ENCODE measurements at places on chromosomes 13 and 19. TPM values are rescaled to one million over a fixed set of nuclear protein-coding genes. Genes with fewer than 3 reads are reported as not detected.

DNA sequence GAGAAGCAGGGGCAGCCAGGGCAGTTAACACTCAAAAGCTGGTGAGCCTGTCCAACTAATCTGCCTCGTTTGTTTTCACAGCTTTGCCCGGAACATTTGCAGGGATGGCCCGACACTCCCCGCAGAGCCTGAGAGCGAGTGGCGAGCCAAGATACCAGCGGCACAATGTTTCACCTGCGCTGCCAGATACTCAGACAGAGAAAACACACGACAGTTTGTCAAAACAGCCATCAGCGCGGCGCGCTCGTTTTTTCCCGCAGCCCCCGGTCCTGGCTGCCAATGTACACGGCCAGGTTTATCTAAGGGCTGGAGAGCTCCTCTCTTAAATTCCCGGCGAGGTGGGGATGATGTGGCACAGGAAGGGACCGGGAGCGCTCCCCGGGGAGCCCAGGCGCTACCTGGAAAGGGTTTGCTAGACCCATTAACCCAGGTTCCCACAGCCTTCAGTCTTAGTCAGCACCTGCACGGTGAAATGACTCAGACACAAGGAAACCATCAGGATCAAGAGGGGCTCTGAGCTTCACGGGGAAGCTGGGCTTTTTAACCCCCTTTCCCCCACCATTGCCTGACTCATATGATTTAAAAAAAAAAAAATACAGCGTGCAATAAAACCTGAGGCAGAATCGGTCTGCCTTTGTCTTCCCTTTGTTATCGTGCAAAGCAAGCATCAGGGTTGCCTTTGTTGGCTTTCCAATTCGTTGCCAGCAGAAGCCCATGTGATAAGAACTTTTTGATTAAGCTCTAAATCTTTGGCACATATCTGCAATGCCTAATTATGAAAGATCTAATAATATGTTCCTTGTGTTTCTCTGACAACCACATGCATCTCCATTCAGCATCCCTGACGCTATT is 186.2 kb downstream of the EFNB2 start:
- H3K4me3 ChIP-seq = no peak overlapping the region
- no peak for DNase-seq
- H3K36me3 ChIP-seq = no peaks in the 10 kb centered on the region

GRCh38 chr19:7363225-7363624 is 14.5 kb downstream of the ARHGEF18 start:
- no peaks in the 10 kb centered on the region for H3K4me1 ChIP-seq
- no peak overlapping the region for H3K27ac ChIP-seq
- no peaks in the 10 kb centered on the region for H3K27me3 ChIP-seq
- H3K36me3 ChIP-seq = peaks cover 56% of the 10 kb centered on the region

The CGB5 gene
- not detected for total RNA-seq

GRCh38 chr19:16078759-16079707 is 2.7 kb downstream of the TPM4 start:
- H3K27ac ChIP-seq = peak overlapping the region; percentile 80
- no peaks in the 10 kb centered on the region for H3K27me3 ChIP-seq
- H3K4me1 ChIP-seq = peaks cover 69% of the 10 kb centered on the region
- H3K36me3 ChIP-seq = peaks cover 30% of the 10 kb centered on the region
- DNase-seq = peak; percentile 36
- H3K4me3 ChIP-seq = peak overlapping the region; percentile 64

DNA sequence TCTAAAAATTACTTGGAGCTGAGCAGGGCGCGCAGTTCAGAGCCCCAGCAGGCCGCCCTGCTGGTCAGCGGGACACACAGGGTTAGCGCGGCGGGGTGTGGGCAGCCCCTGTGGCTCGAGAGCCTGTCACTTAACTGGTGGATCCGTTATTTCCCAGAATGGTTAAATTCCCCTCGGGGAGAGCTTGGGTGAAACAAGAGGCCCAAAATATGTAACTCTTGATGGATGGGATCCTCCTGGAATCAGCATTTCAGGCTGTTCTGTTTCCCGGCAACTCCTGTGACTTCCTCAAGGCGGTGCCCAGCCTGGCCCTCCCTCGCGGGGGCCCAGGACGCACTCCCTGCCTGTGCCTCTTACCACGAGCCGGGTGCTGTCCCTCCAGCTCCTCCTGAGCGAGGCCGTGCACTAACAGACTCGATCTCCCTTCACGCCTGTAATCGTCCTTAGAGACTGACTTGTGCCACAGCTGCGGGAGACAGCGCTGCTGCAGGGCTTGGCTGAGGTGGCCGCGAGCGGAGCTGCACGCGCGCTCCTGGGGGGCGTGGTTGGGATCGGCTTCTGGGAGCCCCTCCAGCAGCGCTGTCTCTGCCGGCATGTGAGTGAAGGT is 9.7 kb downstream of the PTBP1 start:
- peaks cover 76% of the 10 kb centered on the region for H3K36me3 ChIP-seq
- H3K27ac ChIP-seq = no peak overlapping the region
- H3K4me1 ChIP-seq = peaks cover 14% of the 10 kb centered on the region
- no peak overlapping the region for H3K4me3 ChIP-seq
- no peaks in the 10 kb centered on the region for H3K27me3 ChIP-seq

- H3K27ac ChIP-seq = no peak overlapping the region
- H3K27me3 ChIP-seq = no peaks in the 10 kb centered on the region
- H3K4me3 ChIP-seq = no peak overlapping the region
- H3K36me3 ChIP-seq = no peaks in the 10 kb centered on the region
Observed at GRCh38 chr13:111371720-111372119, 51.3 kb downstream of the TEX29 start.

The FUT1 gene
- 0.18 TPM for total RNA-seq

- H3K4me1 ChIP-seq = no peaks in the 10 kb centered on the region
- no peak overlapping the region for H3K27ac ChIP-seq
- H3K4me3 ChIP-seq = no peak overlapping the region
- no peaks in the 10 kb centered on the region for H3K36me3 ChIP-seq
- DNase-seq = no peak
Observed at GRCh38 chr13:60417734-60418133, 20.7 kb downstream of the TDRD3 start.

DNA sequence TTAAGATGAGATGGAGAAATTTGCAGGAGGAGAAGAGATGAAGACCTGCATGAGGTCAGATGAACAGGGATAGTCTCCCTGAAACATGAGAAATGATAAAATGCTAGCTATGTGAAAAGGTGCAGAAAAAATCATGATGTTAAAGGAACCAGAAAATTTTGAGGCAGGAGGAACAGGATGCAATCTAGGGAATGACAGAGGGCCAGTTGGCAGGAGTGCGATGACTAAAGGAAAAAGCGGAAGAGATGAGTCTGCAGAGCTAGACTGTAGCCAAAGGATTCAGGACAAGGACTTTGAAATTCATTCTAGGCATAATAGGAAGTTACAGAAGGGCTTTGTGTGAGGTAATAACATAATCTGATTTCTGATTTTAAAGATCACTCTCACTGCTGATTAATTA is 77.9 kb downstream of the TRPC4 start:
- no peaks in the 10 kb centered on the region for H3K36me3 ChIP-seq
- no peak overlapping the region for H3K27ac ChIP-seq
- no peak overlapping the region for H3K4me3 ChIP-seq
- no peaks in the 10 kb centered on the region for H3K27me3 ChIP-seq

The CACNG7 gene
- not detected for total RNA-seq

DNA sequence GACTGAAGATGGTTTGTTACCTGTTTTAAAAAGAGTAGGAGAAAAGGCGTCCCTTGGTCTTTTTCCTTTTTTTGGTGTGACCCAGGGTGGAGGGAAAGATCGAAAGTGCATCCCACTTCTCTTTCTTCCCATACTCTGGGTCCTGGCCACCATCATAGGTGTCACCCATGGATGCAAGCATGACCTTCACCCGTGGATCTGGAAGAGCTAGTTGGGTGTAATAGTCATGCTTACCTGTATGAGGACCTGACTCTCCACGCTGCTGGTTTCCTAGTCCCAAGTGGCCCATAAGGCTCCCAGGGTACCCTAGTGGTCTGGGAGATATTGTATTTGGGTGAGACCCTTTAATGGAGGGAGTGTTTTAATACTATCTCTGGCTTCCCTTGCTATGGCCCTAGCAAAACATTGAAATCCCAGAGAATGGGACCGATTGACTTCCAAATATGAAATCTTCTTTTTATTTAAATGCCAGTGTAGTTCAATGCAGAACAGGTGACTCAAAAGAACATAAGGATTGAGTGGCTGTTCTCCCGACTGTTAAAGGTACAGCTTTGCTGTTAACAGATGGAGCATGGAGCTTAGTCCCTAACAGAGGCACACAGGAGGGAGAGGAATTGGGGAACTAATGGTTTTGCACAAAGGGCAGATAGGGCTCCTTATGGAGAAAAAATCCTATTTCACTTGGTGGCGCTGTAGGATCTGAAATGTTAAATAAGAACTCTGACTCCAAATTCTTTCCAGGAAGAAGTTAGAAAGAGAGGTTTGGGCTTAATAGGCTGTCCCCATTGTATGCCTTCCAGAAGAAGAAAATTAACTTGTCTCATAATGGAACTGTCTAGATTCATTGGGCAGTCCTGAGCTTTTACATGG is 7.0 kb upstream of the ZNF550 start:
- DNase-seq = no peak
- H3K27me3 ChIP-seq = no peaks in the 10 kb centered on the region
- no peaks in the 10 kb centered on the region for H3K4me1 ChIP-seq
- H3K4me3 ChIP-seq = no peak overlapping the region
- no peaks in the 10 kb centered on the region for H3K36me3 ChIP-seq

- H3K4me3 ChIP-seq = no peak overlapping the region
- no peak overlapping the region for H3K27ac ChIP-seq
- peaks cover 26% of the 10 kb centered on the region for H3K27me3 ChIP-seq
- no peaks in the 10 kb centered on the region for H3K36me3 ChIP-seq
Observed at GRCh38 chr19:676007-676338, 219 bp upstream of the FSTL3 start.

GRCh38 chr13:33109271-33109697 is 93.1 kb downstream of the KL start:
- H3K27me3 ChIP-seq = no peaks in the 10 kb centered on the region
- H3K4me1 ChIP-seq = peaks cover 8% of the 10 kb centered on the region
- H3K36me3 ChIP-seq = no peaks in the 10 kb centered on the region
- no peak overlapping the region for H3K27ac ChIP-seq
- H3K4me3 ChIP-seq = no peak overlapping the region
- no peak for DNase-seq

- no peaks in the 10 kb centered on the region for H3K27me3 ChIP-seq
- H3K4me3 ChIP-seq = no peak overlapping the region
- no peak for DNase-seq
- peaks cover 16% of the 10 kb centered on the region for H3K36me3 ChIP-seq
Observed at GRCh38 chr13:60482012-60482411, 85.0 kb downstream of the TDRD3 start.

- H3K27ac ChIP-seq = peak overlapping the region; percentile 82
- H3K36me3 ChIP-seq = peaks cover 40% of the 10 kb centered on the region
- no peaks in the 10 kb centered on the region for H3K27me3 ChIP-seq
- DNase-seq = no peak
- peaks cover 89% of the 10 kb centered on the region for H3K4me1 ChIP-seq
Observed at GRCh38 chr19:40803857-40804782, 5.1 kb downstream of the EGLN2 start.

GRCh38 chr19:50311723-50312635 is 17.2 kb downstream of the KCNC3 start:
- no peak overlapping the region for H3K4me3 ChIP-seq
- no peaks in the 10 kb centered on the region for H3K36me3 ChIP-seq
- peaks cover 43% of the 10 kb centered on the region for H3K27me3 ChIP-seq
- DNase-seq = no peak
- H3K4me1 ChIP-seq = peaks cover 6% of the 10 kb centered on the region

The PLVAP gene
- total RNA-seq = 0.53 TPM

DNA sequence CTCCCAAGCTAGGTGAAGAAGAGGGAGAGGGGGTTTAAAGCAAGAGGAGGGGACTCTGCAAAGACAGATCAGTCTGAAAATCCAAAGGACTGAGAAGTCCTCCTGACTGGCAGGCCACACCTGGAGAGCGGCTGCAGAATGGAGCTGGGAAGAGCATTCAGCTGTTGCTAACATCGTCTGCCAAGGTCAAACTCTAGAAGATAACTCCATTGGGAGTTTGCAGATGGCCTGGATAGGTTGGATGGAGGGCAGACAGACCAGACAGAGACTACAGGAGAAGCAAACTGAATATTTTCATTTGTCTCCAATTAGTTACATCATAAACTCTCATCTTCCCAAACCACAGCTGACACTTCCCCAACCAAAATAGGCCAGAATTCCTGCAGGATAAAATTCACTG is 19.9 kb upstream of the SHISA2 start:
- no peaks in the 10 kb centered on the region for H3K27me3 ChIP-seq
- no peaks in the 10 kb centered on the region for H3K4me1 ChIP-seq
- DNase-seq = no peak
- no peaks in the 10 kb centered on the region for H3K36me3 ChIP-seq
- no peak overlapping the region for H3K27ac ChIP-seq

GRCh38 chr19:39819786-39820185 is 14.2 kb downstream of the DYRK1B start:
- H3K27me3 ChIP-seq = no peaks in the 10 kb centered on the region
- H3K4me1 ChIP-seq = peaks cover 13% of the 10 kb centered on the region
- no peak overlapping the region for H3K27ac ChIP-seq
- peaks cover 7% of the 10 kb centered on the region for H3K36me3 ChIP-seq

DNA sequence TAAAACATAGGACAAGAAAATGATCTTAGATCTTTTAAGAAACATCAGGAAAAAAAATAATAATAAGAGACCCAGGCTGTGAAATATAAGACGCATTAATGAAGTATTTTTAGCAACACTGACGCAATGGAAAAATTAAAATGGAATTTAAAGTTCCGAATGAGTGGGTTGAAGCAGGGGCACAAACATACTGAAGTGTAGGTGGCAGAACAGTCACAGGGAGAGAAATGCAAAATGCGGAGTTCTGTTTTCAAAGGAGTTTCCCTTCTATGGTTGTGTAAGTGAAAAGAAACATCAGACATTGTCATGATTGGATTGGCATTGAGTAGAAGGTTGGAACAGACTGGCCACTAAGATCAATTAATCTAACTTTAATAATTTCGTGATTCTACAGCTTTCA is 159.8 kb downstream of the CYSLTR2 start:
- no peak overlapping the region for H3K4me3 ChIP-seq
- no peak overlapping the region for H3K27ac ChIP-seq
- H3K36me3 ChIP-seq = no peaks in the 10 kb centered on the region
- no peaks in the 10 kb centered on the region for H3K27me3 ChIP-seq

DNA sequence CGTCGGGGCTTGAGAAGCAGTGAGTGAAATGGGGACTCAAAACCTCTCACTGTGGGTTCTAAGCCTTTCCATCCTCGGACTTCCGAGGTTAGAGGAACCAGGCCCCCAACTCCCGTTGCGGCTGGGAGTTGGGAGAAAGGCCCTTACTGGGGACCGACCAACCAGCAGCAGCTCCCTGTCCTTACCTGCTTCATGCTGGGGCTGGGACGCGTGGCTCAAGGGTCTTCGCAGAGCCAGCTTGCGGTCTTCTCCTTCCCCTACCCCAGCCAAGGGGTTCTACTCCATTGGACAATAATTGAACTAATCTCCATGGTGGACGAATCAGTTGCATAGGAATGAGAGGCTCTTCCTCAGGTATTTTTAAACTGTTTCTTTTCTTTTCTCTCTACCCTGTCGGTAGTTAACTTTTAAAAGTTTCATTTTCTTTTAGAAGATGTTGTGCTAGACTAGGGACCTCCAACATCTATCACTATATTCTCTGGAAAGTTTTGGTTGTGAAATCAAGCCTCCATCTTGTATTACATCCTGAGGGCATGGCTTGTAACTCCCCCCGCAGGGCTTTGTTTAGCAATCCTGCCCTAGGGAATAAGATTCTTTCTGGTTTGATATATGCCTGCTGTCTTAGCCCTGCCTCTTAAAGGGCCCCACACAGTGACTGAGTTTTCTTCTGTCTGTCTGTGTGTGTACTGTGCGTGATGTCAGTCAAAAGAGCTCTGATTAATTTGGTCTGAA is 1027.1 kb upstream of the PCDH9 start:
- H3K4me3 ChIP-seq = no peak overlapping the region
- H3K27me3 ChIP-seq = no peaks in the 10 kb centered on the region
- no peak overlapping the region for H3K27ac ChIP-seq
- H3K36me3 ChIP-seq = no peaks in the 10 kb centered on the region
- no peak for DNase-seq

The PINLYP gene
- total RNA-seq = 3.0 TPM
